ENCODE measurements at places on chromosomes 7 and 10. TPM values are rescaled to one million over a fixed set of nuclear protein-coding genes. Genes with fewer than 3 reads are reported as not detected.
A peak's percentile ranks its signal among the peaks of the same experiment; 100 is the strongest.

DNA sequence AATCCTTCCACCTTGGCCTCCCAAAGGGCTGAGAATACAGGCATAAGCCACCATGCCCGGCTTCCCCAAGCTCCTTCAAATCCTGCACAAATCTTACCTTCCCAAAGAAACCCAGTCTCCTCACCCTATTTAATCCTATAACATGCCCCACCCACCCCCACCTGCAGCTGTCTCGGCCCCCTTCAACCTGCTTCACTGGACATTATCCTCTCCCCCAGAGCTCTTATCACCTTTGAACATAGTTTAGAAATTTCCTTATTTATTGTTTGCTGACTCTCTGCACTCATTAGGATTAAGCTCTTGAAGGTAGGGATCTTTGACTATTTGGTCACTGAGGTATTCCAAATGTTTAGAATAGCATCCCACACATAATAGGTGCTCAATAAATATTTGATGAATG lies 3.5 kb downstream of the ZNF467 start:
- DNase-seq, result no peak

DNA sequence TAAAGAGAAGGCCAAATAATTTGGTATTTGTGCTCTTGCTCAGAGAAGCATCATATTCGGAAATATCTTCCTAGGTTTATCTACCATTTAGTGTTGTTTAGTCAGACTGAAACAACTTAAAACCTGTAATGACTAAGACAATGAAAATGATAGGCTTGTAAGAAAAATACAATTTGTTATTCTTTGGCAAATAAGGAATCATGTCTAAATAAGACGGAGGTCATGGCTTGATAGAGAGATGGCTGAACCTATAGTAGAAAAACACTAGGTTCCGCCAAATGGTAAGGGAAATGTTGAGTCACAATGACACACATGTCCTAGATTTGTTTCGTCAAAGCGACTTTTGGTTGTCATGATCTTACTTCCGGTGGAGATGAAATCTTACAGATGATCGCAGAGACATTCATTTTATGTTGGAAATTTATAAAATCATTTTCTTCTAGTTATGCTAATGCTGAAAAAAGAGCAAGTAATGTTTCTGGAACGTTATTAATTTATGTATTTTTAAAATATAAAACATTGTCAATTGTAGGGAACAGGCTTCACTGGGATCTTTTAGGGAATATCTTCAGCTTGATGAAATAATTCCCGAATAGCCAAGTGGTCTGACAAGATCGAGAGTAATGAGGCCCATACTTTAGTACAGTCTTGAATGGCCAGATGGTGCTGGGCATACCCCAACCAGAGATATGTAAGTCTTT lies 1.0 kb downstream of the SRGN start:
- peak; percentile 34 for DNase-seq

DNA sequence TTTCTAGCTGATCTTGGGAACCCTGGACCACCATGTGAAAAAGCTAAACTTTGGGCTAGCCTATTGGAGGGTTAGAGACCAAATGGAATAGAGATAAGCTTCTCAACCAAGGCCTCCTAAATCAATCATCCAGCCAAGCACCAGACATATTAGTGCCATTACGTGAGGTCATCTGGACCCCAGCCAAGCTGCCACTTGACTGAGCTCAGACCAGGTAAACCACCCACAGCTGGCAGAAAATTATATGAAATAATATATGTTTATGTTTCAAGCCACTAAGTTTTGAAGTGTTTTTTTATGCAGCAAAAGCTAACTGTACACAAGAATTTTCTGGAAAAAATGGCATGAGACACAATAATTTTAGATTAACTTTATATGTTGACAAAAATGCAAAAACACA lies 82.6 kb upstream of the PCGF5 start:
- DNase-seq, result no peak

DNA sequence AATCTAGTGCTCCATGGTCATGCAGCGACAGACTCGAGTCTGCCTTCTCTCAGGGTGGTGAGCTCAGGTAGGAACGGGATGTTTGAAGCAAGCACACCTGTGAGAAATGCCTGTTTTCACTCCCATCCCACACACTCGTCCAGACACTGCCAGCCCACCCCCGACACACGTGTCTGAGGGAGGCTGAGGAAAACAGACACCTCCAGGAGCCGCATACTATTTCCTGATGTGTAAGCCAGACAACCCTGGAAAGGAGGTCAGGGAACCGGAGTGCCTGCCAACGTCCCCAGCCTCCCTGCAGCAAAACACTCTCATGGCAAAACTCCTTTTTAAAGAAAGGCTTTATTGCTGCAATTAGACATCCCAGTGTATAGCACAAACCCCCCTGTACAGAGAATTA lies 80.2 kb downstream of the ALOX5 start:
- DNase-seq, result no peak

DNA sequence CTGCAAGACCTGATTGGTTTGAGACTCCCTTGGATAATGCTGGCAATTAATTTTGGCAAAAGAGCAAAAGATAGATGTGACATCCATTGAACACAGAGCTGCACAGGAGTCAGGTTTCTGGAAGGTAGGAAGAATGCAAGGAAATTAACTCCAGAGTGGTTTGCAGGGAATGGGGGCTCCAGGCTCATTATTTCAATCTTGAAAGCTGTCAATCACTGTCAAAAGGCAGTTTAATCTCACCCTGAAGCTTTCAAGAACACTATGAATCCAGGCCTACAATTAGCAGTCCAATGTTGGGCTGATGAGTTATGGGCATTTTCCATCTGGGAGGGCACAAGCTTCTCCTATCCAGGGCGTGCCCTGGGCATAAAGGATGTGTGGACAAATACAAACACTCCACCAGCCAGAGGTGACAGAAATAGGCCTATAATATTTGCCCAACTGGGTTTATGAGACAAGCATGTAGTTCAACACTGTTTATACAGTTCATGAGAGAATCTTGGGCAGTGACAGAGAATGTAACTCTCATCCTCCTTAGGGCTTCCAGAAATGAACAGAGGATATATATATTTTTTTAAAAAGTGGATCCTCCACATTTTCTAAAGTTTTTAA lies 80.5 kb downstream of the KCNMA1 start:
- DNase-seq, result no peak

- DNase-seq, result peak; percentile 55
Measured at GRCh38 chr10:60208676-60209269, 180.9 kb downstream of the ANK3 start.

- no peak for DNase-seq
Measured at GRCh38 chr10:79982362-79982800, 33.5 kb upstream of the SFTPD start.

GRCh38 chr10:51048792-51049191 lies 25.5 kb upstream of the PRKG1 start:
- DNase-seq, result no peak

- DNase-seq, result no peak
Measured at GRCh38 chr7:108419961-108420908, 36.0 kb downstream of the NRCAM start.

DNA sequence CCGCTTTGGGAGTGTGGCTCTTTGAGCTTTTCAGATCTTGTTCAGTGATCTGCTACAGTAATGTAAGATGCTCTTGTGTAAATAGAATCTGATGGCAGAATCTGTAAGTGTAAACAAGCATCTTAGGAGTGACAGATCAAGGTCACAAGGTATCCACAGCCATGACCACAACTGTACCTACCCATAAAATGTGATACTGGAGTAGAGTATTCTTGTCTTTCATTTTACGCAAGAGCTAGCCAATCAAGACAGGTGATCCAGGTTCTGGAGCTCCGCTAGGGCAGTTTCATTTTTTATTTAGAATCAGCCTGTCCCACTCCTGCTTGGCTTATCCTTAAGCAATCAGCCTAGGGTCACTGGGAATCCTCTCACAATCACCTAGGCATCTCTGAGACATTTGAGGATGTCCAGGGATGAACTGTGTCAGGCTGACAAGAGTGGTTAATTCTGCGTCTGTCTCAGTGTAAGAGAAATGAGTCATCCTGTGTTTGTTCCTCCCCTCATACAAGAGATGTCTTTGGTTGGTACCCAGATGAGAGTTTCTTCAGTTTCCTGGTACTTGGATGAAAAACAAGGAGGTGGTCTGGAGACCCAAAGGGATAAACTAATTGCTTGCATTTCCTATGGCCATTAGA lies 13.6 kb downstream of the ZNF138 start:
- DNase-seq, result no peak

DNA sequence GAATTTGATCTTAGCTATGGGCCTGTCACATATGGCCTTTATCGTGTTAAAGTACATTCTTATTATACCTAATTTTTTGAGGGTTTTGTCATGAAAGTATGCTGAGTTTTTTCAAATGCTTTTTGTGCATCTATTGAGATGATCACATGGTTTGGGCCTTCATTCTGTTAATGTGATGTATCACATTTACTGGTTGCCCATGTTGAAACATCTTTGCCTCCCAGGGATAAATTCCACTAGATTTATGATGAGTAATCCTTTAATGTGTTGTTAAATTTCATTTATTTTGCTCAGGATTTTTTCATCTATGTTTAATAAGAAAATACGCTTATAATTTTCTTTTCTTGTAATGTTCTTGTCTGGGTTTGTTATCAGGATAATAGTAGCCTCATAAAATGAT lies 442.0 kb downstream of the MDFIC start:
- DNase-seq, result no peak

GRCh38 chr10:101379663-101380352 lies 25.8 kb downstream of the BTRC start:
- DNase-seq, result no peak

DNA sequence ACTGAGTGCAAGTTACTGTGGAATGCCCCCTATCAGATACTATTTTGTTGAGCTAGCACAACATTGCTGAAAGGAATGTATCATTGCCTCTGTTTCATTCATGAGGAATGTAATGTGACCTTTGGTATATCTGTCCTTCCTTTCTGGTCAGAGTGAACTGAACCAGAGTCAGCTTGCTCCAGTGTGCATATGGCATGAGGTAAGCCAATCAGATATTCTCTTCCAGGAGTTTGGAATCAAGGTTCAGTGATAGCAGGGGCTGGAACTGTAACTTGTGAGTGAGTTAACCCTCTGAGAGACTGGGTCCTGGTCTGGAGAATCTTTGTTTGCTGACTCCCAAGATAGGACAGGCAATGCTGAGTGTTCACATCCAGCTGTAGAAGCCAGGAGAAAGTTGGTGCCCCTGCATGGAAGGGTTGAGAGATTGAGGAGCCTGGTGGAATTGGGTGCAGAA lies 45.3 kb upstream of the OSBPL3 start:
- DNase-seq, result peak; percentile 78

DNA sequence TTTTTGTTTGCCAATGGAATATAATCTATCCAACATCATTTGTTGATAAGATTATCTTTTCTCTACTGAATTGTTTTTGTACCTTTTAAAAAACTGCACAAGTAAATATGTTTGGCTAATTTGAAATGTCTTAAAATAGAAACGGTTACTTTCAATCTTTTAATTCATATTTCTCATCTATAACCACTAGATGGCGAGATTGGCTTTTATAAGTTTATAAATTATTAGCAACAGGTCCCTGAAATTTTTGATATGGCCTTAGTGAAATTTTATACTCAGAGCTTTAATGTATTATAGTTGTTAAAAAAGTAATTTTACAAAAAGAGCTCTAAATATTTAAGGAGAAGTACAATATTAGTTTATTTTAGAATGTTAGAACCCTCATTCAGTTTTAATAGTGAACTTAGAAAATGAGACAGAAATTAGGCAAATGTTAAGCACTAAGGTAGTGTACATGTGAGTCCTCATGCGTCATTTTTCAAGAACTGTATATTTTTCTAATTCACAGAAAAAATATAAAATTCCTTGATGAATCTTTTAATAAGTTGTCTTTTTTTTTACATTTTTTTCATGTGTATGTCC lies 592.5 kb downstream of the ARL4A start:
- DNase-seq, result peak; percentile 36

DNA sequence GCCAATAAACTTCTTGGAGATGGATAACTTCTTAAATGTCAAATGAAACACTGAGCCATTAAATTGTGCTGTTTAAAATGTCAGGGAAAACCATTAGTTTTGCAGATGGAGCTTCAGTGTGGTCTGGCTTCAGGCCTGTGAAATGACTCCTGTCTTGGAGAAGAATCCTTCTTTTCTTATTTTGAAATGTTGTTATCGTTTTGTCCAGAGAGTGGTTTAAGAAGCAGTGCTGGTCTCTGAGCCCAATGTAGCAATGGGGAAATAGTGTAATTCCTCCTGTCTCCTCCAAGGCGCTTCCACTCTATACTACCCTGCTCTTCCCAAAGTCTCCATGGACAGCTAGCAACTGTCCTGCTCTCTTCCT lies 177.6 kb downstream of the REEP3 start:
- no peak for DNase-seq

DNA sequence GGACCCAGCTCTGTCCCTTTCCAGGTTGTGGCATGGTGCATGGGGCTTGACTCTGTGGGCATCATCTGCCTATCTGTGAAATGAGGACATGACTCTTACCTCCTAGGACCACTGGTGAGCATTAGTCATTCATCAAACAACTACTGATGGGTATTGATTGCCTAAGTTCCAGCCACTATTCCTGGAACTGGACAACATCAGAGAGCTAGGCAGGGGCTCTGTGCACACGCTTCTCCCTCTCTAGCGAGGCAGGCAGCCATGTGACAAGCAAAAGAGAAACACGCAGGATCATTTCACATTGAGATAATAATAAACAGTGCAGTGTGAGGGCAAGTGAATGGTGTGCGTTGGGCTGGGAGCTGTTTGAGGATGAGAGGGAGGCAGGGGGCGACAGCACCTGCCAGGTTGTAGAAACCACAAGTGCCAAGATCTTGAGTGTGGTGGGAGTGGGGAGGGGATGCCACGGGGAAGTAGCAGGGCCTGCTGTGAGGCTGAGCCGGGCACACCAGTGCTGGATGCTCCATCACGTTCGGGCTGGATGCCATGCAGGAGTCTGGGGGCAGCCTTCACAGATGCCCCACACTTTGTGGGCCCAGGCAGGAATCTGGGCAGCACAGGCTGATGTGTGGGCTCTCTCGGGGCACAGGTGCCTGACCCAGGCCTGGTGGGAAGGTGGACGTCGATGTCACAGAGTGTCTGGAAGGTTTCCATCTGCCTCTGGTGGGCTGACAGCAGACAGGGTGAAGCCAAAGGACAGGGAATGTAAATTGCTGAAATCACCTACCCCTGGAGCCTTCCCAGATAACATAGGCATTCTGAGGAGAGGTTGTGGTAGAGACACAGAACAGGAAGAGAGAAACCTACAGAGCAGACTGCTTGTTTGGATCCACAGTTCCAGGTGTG lies 405.5 kb downstream of the RPS24 start:
- no peak for DNase-seq

TMEM213 gene
- not detected for total RNA-seq

NPSR1 gene
- not detected for total RNA-seq

AKR1D1 gene
- not detected for total RNA-seq

HTR5A gene
- total RNA-seq, result not detected

LIPK gene
- total RNA-seq, result not detected

LIPA gene
- total RNA-seq, result 105 TPM

ANKRD7 gene
- total RNA-seq, result 0.86 TPM

Measured in fibroblast of villous mesenchyme (primary cell).